ENCODE measurements at places on chromosomes 11 and 22.

GRCh38 chr11:76684516-76684915 lies 14.0 kb upstream of the LRRC32 start:
- DNase-seq, result no peak

DNA sequence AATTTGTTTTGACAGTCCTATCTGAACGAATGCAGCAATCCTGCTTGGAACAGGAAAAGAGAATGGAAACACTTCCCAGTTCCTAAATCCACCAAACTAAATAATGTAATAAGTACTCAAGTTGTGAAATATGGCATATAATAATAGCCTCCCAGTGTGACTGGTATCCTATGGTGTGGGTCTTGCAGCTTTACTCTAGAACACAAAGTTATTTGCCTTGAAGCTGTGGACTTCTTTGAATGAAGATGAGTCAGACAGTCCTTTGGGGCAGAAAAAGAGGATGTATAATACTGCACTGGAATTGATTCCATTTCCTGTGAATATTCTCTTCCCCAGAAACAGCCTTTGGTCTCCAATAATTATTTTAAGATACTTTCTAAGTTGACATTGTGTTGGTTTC lies 887.0 kb downstream of the KCNA4 start:
- DNase-seq, result no peak

DNA sequence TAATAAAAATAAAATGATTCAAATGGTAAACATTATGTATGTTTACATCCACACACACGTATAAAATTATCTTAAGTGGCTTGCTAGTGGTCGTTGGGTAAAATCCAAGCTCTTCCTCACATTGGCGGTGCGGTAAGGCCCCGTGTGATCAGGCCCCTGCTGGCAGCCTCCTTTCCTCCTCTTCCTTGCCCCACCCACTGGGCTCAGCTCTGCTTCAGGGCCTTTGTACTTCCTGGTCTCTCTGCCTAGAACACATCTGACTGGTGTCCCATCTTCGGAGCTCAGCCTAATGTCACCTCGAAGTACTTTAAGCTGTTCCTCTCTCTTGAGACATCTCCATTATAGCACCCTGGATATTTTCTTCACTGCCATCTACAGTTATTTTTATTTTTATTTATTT lies 52.8 kb downstream of the OSBP2 start:
- no peak for DNase-seq

GRCh38 chr11:120752668-120753067 lies 241.1 kb downstream of the GRIK4 start:
- no peak for DNase-seq

DNA sequence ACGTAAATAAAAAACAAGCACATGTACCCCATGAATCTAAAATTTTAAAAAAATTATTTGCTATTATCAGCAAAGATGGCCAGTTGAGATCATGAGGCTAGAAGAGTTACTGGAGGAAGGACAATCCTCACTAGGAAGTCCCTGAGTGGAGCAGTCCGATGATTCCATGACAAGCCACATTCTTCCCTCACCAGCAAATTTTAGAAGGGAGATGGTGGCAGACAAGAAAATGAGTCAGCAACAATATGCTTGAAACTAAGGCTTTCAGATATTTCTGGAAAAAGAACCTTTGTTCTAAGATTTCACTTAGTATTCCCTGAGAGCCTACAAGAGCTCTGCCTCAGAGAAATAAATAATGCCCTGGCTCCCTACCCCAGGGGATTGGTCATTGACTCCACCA lies 34.9 kb downstream of the P4HA3 start:
- peak; percentile 38 for DNase-seq

DNA sequence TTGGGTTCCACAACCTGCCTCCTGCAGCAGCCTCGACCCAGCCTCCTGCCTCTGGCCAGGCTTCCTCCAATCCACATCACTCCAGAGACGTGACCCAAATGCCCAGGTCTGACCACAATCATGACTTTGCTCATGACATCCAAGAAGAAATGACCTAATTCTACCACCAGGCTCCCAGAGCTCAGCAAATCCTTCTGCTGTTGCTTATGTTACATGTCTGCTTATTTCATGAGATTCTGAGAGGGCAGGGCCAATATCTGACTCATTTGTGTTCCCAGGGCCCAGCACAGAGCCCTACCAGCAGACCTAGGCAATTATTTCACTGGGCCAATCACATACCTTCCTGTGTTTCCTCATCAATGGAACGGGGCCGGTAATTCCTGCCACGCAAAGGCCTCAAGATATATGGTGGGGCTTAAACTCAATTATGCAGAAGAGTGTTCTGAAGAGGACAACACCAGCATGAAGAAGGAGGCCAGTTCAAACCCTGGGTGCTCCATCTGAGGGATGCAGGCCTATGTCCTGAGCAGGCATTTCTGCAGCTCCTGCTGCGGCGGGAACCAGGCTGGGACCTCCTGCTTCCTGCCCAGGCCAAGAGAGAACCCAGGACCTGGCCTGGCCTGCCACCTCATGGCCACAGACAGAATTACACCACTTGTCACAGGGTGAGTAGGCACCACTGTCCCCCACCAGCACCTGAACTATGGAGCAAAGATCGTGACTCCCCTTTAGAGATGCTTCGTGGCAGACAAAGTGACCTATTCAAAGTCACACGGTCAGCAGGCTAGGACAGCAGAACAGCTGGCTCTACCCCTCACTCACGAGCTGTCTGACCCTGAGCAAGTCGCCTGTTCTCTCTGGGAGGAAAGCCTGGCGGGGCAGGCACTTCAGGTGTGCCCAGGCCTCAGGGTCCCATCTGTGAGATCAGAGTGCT lies 5.9 kb downstream of the CENPM start:
- no peak for DNase-seq

DNA sequence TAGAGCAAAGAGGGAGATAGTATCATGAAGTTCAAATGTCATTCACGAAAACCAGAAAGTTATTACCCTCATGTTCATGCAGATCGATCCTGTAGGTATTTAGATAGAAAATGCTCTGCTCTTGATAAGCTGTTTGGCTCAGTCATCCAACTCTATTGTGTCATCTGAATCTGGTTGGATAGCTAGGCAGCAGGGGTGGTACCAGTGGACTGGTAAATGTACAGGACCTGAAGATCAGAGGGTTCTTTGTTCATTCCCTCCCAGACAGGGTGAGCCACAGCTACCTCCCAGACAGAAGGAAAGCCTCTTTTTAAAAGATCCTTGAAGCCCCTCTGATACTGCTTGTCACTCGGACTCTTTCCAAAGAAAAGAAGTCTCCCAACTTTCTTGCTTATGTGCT lies 29.8 kb upstream of the DRD2 start:
- no peak for DNase-seq

DNA sequence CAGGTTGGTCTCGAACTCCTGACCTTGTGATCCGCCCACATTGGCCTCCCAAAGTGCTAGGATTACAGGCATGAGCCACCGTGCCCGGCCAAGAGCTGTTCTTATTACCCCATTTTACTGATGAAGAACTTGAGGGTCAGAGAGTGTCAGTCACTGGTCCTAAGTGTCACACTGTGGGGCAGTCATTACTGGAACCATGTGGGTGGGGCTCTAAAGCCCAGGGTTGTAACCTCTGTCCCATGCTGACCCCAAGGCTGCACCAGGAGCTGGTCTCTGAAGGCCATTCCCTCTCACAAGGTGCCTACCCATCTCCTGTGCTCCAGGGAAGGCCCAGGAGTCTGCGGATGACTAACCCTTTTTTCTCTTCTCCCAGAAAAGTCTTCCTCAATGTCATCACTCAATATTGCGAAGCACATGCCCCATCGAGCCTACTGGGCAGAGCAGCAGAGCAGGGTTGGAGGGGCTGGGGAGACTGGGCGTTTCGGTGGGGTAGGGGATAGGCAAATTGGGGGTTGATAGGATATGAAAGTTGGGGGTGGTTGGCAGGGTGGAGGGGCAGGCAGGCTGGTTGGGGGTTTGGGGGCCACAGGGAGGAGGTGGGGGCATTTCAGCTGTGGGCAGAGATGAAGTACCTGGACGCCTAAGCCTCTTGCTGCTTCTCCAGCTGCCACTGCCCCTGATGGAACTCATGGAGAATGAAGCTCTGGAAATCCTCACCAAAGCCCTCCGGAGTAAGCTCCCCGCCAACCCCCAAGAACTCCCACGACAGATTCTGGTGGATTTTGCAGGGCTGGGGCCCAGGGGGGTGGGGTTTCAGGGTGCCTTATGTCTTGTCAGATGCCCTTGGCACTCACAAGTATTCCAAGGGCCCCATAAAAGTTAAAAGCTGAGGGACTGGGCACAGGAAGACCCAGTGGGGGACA lies 2.0 kb upstream of the ESRRA start:
- no peak for DNase-seq

- DNase-seq, result no peak
Measured at GRCh38 chr22:38419121-38419857, 35.7 kb downstream of the KCNJ4 start.

DNA sequence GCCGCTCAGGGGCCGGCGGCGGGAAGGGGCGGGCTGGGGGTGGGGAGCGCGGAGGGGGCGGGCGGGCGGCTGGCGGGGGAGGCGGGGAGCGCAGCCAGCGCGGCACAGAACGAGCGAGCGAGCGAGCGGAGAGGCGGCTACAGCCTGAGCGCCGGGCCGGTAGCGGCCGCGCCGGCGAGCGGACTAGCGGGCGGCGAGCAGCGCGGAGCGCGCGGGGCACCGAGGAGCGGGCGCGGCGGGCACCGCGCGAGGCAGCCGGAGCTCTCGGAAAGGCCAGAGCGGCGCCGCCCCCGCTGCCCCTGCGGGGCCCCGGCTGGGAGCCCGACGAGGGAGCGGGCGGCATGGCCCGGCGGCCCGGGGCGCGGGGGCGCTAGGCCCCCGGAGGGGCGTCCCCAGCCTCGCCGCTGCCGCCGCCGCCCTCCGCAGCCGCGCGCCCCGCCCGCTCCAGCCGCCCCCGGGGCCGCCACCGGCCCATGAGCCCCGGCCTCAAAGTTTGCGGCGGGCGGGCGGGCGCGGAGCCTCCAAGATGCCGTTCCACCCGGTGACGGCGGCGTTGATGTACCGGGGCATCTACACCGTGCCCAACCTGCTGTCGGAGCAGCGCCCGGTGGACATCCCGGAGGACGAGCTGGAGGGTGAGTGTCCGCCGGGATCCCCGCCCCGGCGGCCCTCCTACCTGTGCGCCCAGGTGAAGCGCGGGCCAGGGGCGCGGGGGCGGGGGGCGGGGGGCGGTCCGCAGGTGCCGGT lies at the start of gene CABP7:
CABP7 (plus strand) TSS at position 105 of the 747 bp plus-strand sequence; CDS start at position 527, 422 bp downstream.
- no peak for DNase-seq

DNA sequence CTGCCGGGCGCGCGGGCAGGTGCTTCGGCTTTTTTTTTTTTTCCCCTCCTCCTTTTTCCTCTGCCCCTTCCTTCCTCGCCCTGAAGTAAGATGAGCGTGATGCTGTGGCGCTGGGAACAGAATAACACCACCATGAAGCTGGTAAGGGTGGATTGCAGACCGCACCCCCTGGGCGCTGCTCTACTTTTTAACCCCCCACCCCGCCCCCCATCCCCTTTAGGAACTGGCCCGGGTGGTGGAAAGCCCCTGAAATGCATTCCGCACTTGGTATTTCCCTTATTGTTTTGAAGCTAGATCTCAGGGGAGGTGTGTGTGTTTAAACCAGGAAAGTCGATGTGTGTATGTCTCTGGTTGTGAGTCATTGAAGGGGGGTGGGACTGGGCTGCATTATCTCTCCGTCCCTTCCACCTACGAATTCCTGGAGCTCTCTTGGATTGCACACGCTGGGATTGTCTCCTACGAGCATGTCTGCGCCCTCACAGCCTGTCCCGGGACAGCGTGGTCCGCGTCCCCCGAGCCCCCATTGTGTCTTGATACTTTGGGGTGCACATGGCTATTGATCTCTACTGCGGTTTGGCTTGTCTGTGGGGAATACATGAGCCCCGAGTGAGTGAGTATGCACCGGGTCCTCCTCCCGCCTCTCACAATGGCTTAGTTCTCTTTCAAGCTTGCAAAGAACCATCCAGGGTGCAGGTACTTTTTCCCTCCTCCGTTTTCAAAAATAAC lies 64.9 kb downstream of the NAV2 start:
- no peak for DNase-seq
